ENCODE measurements at places on chromosomes 11 and 22.

DNA sequence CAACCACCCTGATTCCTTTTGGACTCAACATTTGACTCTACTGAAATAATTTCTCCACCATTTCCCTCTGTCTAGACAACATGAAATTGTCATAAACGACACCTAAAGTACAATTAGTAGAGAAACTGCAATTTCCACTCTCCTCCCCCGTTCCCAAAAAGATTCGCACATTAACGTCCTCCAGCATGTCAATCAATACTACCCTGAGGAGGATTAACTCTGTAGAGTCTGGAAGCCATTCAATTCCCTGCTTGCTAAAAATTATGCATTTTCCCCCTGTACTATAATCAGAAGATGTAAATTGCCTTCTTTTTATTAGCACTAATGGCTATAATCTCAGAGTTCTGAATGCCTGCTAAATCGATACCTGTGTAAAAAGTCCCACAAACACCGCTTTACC is 70.5 kb downstream of the AMBRA1 start:
- DNase-seq: no peak

GRCh38 chr11:85970593-85970992 is 98.3 kb downstream of the PICALM start:
- no peak for DNase-seq

GRCh38 chr11:844693-845644 is 2.3 kb downstream of the TSPAN4 start:
- no peak for DNase-seq

DNA sequence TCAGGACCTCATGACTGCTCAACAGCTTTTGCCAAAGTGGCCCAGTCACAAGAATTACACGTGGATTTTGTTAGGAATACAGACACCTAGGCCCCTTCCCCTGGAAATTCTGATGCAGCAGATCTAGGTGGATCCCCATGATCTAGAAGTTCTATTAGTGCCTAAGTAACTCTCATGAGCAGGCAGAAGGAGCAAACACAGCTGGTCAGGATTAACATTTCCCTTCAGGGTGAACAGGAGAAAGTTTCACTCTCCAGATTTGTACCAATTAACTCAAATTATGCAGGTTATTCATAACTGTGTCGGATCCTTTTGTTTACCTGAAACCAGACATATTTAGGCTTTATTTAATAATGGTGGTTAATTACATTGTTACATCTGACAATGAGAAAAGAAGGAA is 593.4 kb upstream of the ARHGAP42 start:
- DNase-seq: no peak

DNA sequence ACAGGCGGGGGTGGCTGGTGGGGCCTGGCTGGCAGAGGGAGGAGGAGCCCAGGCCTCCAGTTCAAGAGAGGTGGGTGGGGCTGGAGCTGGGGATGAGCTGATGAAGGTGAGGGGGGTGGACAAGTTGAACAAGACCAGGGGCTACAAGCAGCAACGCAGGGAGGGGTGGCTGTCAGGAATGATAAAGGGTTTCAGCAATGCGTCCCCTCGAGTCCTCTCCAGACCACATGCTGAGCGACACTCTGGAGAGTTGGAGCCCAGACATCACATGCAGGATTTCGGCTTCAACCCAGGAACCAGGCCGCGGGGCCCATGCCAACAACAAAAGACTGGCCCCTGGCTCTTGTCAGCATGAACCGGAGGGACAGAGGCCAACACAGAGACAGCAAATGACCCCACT is 480.3 kb downstream of the BRD1 start:
- DNase-seq: no peak

DNA sequence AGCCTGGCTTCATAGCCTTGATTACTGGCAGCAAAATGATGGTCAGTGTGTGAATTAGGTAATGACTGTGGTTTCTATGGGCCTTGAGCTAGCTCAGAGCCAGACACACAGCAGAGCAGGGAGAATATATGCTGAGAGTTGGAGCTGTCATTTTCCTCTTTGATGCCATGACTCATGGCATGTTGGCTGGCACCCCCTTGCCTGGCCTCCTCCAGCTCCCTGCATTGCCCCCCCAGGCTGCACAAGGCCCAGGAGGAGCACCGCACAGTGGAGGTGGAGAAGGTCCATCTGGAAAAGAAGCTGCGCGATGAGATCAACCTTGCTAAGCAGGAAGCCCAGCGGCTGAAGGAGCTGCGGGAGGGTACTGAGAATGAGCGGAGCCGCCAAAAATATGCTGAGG is 20.3 kb upstream of the RRM1 start:
- no peak for DNase-seq

DNA sequence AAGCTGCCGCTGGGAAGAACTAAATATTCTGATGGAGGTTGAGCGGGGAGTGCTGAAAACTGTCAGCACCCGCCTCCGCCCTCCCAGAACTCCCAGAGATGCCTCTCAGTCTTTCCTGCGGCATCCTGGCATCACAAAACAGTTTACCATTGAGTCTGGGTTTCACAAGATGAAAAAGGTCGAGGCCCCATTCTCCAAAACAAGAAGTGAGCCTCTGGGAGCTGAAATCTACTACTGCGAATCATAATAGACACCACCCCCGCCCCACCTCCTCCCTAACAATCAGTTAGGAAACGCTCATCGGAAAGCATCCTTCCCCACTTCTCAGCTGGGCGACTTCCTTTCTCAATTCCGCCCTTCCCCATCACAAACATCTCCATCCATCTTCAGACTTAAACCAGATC is 1.0 kb downstream of the SUN2 start:
- DNase-seq: no peak

- no peak for DNase-seq
Observed at GRCh38 chr11:110919241-110919922, 207.1 kb upstream of the ARHGAP20 start.

DNA sequence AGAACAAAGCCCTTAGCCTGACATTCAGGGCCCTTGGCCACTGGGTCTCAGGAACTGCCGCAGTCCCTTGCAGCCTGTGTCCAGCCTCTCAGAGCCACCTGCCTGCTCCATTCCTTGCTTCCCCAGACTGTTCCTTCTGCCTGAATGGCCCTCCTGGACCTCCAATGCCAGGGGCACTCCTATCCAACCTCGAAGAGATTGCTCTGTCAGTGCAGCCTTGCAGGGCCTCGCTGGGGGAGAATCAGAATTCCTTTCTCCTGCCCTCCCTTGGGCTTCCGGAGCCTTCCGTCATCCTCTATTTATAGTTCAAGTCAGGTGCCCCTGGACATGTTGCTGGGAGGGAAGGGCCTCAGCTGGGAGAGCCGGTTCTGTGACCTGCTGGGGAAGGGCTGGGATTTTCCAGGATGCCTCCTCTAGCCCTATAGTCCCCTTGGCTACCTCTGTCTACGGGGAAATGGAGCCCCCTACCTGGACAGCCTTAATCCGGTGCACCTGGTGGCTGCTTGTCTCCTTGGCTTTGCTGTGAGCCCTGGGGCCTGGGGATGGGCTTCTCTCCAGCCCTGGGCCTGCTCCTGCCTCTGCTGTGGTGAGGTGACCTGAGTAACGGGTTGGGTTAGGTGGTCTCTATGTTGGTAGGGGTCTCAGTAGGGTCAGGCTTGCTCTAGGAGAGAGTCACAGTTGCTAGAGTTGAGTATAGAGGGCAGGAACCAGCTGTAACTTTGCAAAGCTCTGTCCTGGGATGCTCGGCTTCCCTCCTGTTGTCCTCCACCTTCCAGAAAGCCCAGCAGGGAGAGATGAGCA is 45.9 kb upstream of the SYT7 start:
- DNase-seq: peak; percentile 45

DNA sequence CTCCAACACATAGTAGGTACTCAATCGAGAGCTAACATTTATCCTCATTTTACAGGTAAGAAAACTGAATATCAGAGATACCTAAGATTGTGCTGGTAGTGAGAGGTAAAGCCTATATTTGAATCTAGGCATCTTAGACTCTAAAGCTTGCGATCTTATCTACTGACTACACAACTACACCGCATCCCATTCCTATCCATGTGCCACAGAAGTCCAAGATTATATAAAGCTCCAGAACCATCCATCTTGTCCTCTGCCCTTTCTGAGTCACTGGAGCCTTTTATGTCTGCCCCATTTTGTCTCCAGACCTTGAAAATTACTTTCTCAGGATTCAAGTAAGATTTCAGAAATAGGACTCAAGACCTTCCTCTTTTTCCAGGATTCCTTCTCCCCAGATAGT is 84.4 kb downstream of the OR5AK2 start:
- no peak for DNase-seq

- no peak for DNase-seq
Observed at GRCh38 chr22:44549701-44550100, 51.7 kb upstream of the RTL6 start.

GRCh38 chr11:1163911-1164735 is 6.4 kb downstream of the MUC5AC start:
- DNase-seq: no peak

DNA sequence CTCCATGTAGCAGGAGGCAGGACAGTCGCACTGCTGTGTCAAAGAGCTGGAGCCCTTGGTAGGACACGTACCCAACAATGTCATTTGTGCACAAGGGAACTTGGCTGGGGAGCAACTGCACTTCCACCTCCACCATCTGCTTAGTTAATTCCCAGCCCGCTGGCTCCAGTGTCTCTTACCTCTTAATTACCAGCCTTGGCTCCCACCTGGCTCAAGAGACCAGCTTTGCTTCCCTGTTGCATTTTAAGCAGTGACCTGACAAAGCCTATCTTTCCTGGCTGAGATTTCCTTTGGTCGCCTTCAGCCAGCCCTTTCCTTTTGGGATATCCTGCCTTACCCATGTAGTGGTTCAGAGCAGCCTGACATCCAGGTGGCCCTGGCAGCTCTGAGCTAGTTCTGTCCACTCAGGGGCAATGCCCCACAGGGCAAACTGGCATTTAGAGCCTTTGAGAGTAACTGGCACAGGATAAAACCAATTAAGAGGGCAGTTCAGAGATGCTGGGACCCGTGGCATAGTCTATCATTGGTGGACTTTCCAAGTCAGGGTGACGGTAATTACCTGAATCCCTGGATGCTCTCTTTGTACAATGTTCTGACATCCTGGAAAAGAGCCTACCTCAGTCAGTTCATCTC is 212.6 kb upstream of the SORL1-AS1 start:
- no peak for DNase-seq

GRCh38 chr22:29883045-29883774 is at the start of gene MTMR3:
Gene MTMR3, plus strand, starts transcription at chr22:29883174. Its CDS starts 87,886 bp downstream, at chr22:29971060.
- peak; percentile 80 for DNase-seq

- no peak for DNase-seq
Observed at GRCh38 chr11:120524536-120525085, 13.1 kb downstream of the GRIK4 start.

GRCh38 chr11:117795638-117796455 is 1.2 kb downstream of the DSCAML1 start:
- no peak for DNase-seq

GRCh38 chr22:43829904-43830851 is 18.1 kb upstream of the EFCAB6 start:
- no peak for DNase-seq

DNA sequence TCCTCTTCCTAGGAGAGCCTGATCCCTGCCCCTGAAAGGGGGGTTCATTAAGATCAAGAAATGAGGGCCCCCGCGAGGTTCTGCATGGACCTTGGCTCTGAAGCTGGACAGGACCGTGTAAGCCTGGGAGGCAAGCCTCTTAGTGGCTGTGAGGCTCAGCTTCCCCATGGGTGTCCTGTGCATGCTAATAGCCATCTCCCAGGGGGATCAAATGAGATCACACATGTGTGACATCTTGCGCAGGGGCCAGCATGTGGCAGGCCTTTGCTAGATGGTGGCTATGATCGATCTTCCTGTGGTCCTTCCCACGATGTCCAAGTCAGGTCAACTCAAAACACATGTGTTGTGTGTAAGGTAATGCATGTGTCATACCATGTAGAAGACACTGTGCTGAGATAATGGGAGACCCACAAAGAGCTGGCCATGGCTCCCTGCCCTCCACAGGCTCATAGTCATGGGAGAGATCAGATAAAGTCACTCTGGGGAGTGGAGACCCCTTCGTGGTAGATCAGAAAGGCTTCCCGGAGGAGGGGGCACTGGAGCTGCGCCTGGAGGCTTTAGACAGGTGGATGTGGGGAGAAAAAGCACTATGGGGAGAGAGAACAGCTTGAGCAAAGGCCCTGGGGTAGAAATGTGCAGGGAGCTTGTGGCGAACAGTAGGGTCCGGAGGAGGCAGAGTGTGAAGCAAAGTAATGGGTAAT is 3.7 kb downstream of the RAC2 start:
- DNase-seq: no peak

GRCh38 chr11:105870516-105871113 is 151.4 kb downstream of the MSANTD4 start:
- no peak for DNase-seq

- no peak for DNase-seq
Observed at GRCh38 chr22:19904935-19905334, 36.6 kb upstream of the COMT start.

- peak; percentile 35 for DNase-seq
Observed at GRCh38 chr11:117809236-117810055, 12.4 kb upstream of the DSCAML1 start.

GRCh38 chr22:36713436-36713835 is 9.9 kb upstream of the CACNG2 start:
- no peak for DNase-seq

- no peak for DNase-seq
Observed at GRCh38 chr11:130124096-130124495, 35.5 kb upstream of the ST14 start.

DNA sequence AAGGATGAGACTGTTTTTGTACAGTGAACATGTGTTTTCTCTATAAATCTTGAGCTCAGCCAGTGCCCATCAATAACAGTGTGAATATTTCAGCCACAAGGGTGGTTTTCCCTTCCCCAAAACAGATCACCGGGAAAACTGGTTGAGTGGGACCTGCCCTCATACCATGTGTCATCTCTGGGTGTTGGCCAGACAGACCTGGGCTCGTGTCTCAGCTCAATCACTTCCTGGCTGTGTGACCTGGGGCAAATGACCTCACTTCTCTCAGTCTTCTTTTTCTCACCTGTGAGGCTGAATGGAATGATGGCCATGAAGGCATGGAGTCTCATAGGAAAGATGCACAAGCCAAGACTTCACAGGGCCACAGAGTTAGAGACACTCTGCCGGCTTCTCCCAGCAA is 74.7 kb downstream of the COMMD9 start:
- DNase-seq: no peak

- DNase-seq: peak; percentile 81
Observed at GRCh38 chr22:46070803-46071450, 79.4 kb upstream of the PPARA start.

- no peak for DNase-seq
Observed at GRCh38 chr22:44211946-44212930, 31.5 kb downstream of the PARVG start.
